ENCODE measurements at places on chromosomes 12 and 14.
A peak's percentile ranks its signal among the peaks of the same experiment; 100 is the strongest.

GRCh38 chr12:19139615-19140194 lies 10.2 kb downstream of the PLEKHA5 start:
- no peak for DNase-seq

GRCh38 chr12:13339091-13339490 lies 142.6 kb downstream of the EMP1 start:
- DNase-seq: no peak

DNA sequence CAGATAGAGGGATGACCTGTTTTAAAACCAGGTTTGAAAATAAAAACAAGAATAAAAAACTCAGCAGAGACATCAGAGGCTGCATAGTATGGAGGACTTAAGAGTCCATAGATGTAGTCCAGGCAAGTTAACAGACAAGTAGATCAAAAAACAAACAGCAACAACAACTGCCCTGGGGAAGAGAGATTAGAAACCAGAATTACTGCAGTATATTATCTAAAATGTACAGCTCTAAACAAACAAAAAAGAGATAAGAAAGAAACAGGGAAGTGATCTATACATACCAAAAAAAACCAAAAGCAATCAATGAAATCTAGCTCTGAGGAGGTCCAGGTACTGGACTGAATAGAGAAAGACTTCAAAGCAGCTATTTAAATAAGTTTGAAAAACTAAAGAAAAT lies 48.8 kb downstream of the ACSM4 start:
- DNase-seq: no peak

- DNase-seq: no peak
Observed at GRCh38 chr12:49201595-49202295, 12.9 kb upstream of the TUBA1A start.

GRCh38 chr12:64998371-64999147 lies 122.5 kb downstream of the WIF1 start:
- DNase-seq: no peak

- no peak for DNase-seq
Observed at GRCh38 chr14:86515195-86515594, 985.3 kb downstream of the FLRT2 start.

- peak; percentile 24 for DNase-seq
Observed at GRCh38 chr12:121628037-121628436, 1.7 kb downstream of the ORAI1 start.

GRCh38 chr12:5512601-5512970 lies 80.7 kb downstream of the NTF3 start:
- DNase-seq: no peak

- no peak for DNase-seq
Observed at GRCh38 chr12:75481774-75482173, 1.2 kb downstream of the GLIPR1 start.

DNA sequence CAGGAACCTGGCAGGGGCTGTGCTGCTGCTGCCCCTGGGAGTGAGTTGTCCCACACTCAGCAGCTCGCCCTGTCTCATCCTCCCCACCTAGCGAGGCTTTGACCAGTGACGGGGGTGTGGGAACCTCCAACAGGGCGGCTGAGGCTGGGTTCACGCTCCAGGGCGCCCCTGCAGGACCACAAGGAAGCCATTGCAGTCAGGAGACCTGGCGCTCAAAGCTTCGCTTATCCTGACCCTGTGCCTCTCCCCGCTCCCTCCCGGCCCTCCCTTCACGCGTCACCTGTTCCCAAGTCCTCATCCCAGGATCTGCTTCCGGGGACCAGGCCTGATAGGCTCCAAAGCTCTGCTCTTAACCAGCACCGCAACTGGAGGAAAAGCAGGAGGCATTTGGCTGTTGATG lies 272.0 kb upstream of the SFSWAP start:
- no peak for DNase-seq

DNA sequence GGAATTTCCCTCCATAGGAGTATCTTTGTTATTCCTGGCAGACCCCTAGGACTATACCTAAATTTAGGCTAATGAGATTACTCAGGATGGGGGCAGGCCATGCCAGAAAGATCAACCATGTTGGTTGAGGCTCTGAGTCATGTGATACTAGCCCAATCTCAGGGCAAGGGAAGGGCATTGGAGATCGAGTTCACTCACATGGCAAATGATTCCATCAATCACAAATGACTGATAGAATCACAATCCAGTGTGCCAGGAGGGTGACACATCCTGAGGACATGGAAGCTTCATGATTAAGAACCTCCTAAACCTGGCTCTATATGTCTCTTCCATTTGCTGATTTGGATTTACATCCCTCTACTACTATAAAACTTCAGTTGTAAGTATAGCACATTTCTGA lies 182.3 kb downstream of the NTF3 start:
- DNase-seq: no peak

- no peak for DNase-seq
Observed at GRCh38 chr12:53991077-53991460, 6.1 kb downstream of the HOXC10 start.

GRCh38 chr14:89509891-89510290 lies 92.9 kb upstream of the FOXN3 start:
- DNase-seq: no peak

DNA sequence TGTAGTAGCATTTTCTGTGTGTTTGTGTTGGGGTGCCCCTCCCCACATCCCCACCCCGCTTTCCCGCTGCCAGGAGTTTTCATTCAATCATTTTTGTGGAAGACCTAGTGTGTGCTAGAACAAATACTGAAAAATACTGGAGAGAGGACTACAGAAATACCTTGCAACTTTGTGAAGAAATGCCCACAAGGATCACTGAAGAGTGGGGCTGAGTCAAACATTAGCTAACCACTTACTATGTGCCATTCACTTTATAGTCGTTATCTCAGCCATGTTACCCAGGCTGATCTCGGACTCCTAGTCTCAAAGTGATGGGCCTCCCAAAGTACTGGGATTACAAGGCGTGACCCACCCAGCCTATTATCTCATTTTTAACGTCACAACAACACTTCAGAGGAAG lies 559 bp upstream of the LMBR1L start:
- no peak for DNase-seq

DNA sequence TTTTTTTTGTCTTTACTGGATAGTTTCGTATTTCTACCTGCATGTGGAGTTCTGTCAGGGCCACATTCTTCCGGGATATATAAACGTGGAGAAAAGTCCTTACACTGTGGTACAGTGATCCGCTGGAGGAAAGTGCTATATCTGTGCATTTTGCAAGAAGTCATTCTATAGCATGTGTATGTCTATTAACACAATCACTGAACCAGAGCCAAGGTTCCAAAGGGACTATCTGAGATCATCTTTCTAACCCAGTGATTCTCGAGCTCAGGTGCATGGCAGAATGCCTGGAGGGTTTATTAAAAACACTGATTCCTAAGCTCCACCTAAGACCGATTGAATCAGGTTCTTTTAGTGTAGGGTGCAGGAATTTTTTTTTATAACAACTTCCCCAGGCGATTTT lies 354.0 kb downstream of the NRXN3 start:
- no peak for DNase-seq

All from stimulated activated naive CD4-positive, alpha-beta T cell treated with Interleukin-2 at 50 U/mL for 16 hours (primary cell).